ENCODE measurements at places on chromosomes 16 and 17. TPM values are rescaled to one million over a fixed set of nuclear protein-coding genes. Genes with fewer than 3 reads are reported as not detected.

DNA sequence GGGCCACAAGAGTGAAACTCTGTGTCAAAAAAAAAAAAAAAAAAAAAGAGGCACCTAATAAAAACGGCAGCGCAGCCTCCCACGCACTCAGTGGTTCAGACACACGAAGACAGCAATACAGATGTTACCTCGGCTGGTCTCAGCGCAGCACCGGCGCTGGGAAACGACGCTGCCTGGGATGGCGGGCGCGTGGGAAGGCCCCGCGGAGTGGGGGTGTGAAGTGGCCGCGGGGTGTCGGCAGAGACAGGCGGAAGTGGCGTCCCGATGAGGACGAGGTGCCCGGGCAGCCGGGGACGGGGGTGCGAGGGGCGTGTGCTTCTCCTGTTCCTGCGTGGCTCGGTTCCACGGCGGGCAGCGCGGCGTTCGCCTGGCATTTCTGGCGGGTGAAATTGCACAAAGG lies 179.4 kb downstream of the BANP start:
- H3K27me3 ChIP-seq = no peaks in the 10 kb centered on the region
- H3K27ac ChIP-seq = no peak overlapping the region
- H3K4me1 ChIP-seq = no peaks in the 10 kb centered on the region
- no peak overlapping the region for H3K4me3 ChIP-seq
- no peak for DNase-seq
- H3K36me3 ChIP-seq = no peaks in the 10 kb centered on the region

- H3K27me3 ChIP-seq = no peaks in the 10 kb centered on the region
- no peak overlapping the region for H3K27ac ChIP-seq
- H3K36me3 ChIP-seq = no peaks in the 10 kb centered on the region
- no peak for DNase-seq
- no peaks in the 10 kb centered on the region for H3K4me1 ChIP-seq
Observed at GRCh38 chr16:54006693-54007092, 279.9 kb downstream of the IRX3 start.

DNA sequence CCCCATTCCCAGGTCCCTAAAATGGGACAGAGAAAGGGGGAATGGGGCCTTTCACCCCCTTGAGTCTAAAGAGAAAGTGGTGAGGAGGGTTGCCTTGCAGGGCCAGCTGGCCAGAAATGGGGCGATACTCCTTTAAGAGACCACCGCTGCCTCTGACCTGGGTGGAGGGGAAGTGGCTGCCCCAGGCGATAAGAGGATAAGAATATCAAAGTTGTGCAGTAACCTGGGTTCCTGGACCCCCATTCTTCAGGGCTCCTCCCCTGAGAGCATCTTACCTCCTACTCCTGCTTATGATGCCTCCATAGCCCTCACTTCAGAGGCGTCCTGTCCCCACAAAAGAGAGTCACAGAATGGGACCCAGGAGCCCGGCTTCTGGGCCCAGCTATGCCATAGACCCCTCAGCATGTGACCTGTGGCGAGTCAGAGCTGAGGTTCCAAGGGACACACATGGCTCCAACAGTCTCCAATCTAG lies 5.2 kb upstream of the TSPOAP1 start:
- no peaks in the 10 kb centered on the region for H3K4me1 ChIP-seq
- no peaks in the 10 kb centered on the region for H3K36me3 ChIP-seq
- no peak overlapping the region for H3K4me3 ChIP-seq
- no peak for DNase-seq

GRCh38 chr16:2149630-2150417 lies 1.4 kb downstream of the RAB26 start:
- H3K27ac ChIP-seq = no peak overlapping the region
- no peaks in the 10 kb centered on the region for H3K27me3 ChIP-seq
- H3K4me3 ChIP-seq = no peak overlapping the region
- H3K36me3 ChIP-seq = no peaks in the 10 kb centered on the region
- DNase-seq = no peak

MYH3 gene
- polyA plus RNA-seq = 1.9 TPM

PLLP gene
- 31.0 TPM for polyA plus RNA-seq

ALOXE3 gene
- polyA plus RNA-seq = 2.6 TPM

TRPV2 gene
- polyA plus RNA-seq = 15.2 TPM
